GM23248 (cell line): ENCODE measurements at places on chromosomes 6 and 20. TPM values are rescaled to one million over a fixed set of nuclear protein-coding genes. Genes with fewer than 3 reads are reported as not detected.
A peak's percentile ranks its signal among the peaks of the same experiment; 100 is the strongest.

Gene PNLDC1
- polyA plus RNA-seq: not detected in 2 replicates

GRCh38 chr6:113994934-113995342 is 24.0 kb upstream of the HDAC2 start:
- DNase-seq: peak; percentile 92

DNA sequence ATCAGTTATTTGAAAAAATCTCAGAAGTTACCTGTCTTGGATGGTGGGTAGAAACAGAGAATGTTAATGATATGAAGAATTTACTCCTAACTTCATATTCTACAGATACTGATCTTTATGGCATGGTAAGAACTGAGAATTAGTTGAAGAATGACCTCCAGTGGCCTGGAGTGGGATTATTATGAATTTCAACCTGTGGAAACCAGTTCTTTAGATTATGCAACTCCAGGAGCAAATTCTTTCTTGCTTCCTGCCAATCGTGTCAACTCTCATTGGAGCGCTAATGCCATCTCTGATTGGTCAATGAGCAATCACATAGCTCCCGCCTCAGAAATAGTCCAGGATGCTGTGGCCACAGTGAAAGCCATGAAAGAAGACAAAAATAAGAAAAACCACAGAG is 40.6 kb downstream of the LYRM2 start:
- peak; percentile 37 for DNase-seq

DNA sequence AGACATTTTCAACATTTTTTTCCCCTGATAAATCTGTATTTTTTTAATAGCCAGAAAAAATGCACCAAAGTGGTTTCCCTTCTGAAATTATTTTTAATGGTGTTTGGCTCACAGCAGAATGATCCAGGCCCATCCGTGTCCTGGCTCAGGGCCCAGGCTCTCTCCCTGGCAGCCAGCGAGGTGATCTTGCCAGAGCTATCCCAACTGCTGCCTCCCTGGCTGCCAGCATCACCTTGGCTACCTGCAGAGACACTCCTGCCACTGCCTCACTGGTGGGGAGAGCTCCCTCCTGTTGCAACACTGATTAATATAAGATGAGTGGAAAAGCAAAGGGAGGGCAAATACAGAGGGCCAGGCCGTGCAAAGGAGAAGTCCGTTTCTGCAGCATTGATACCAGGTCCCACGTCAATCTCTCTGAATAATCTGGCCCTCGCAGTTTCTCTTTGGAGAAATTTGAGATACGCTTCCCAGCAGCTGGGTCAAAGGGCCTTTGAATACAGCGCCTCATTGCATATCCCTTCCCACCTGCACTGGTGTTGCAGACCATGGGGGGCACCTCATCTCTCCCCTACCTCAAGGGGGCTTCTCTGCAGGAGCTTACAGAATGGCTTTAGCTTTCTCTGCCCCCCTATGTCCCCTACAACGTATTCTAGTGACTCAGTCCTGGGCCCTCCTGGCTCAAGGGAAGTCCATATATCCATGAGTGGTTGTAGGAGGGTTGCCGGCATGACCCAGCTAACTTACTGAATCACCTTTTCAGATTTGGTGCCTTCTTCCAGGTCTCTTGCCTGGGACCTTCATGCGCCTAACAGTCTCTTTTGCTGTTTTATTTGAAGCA is 12.8 kb upstream of the DSTN start:
- peak; percentile 63 for DNase-seq

Gene ULBP2
- 29.5 and 30.1 TPM in 2 replicates for polyA plus RNA-seq

Gene SYTL3
- polyA plus RNA-seq: 2.3 and 3.8 TPM in 2 replicates

DNA sequence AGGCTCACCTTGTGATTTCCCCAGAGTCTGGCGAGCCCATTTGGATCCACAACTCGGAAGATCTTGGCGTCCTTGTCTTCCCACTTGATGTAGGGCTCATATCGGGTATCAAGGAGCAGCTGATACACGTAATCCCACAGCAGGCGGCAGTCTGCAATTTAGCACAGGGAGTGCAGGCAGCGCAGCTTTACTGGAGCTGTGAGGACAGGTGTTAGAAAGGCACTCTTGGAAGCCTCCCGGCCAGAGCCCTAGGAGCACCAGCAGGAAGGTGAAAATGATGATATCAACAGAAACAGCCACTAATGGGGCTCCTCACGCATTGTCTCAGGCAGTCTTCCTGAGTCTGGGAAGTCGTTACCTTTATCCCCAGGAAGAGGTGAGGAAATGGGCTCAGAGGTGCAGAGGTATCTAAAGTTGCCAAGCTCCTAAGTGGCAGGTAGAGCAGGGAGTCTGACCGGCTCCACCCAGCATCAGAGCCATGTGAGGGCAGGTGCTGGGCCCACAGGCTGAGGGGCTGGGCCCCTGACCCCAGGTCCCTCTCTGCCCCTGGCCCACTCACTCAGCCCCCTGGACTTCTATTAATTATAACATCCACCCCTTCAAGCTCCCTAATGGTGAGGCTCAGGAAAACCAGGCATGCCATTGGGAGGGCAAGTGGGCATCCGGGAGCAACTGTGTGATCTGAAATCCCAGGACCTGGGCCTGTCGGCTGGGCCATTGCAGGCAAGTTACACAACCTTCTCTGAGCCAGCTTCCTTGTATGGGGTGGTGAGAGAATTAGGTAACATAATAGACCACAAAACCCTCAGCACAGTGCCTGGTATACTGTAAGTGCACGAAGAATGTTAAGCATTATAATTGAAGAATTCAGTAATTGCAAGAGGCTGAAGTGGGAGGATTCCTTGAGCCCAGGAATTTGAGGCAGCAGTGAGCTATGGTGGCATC is 18.3 kb downstream of the ETV7 start:
- peak; percentile 96 for DNase-seq

DNA sequence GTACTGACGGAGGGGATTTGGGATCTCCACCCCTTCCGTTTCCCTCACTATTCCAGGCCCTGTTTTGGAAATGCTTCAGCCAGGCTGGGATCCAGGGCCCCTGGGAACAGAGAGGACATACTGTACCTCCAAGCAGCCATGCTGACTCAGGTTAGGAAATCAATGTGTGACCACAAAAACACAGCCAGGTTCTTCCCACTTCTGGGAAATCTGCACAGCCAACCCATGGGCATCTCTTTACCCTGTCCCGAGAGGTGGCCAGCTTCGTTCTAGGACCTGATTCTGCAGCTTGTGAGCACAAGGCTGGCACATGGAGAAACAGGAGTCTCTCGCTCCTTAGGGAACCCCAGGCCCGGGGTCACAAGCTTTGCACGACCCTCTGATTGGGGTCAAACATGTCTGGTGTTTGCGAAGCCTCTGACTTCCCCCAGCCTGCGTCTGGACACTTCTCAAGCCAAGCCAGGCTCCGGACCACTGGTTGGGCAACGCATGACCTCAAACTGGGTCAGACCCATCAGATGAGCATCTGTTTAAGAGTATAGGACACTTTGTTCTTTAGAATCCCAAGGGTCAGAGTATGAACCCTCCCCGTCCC is 8.3 kb upstream of the TTPAL start:
- DNase-seq: no peak

Gene TPMT
- polyA plus RNA-seq: 22.6 and 23.5 TPM in 2 replicates

GRCh38 chr6:118719351-118720124 is 68.1 kb upstream of the CEP85L start:
- no peak for DNase-seq

Gene PLTP
- polyA plus RNA-seq: 24.4 and 25.7 TPM in 2 replicates

Gene GGTLC1
- not detected in 2 replicates for polyA plus RNA-seq

- DNase-seq: peak; percentile 95
Measured at GRCh38 chr20:62740286-62741141, 31.9 kb downstream of the NTSR1 start.

GRCh38 chr6:18185624-18186023 is 30.4 kb downstream of the KDM1B start:
- no peak for DNase-seq
